Stimulated activated naive CD4-positive, alpha-beta T cell (primary cell): ENCODE measurements at places on chromosomes 5 and 9.

DNA sequence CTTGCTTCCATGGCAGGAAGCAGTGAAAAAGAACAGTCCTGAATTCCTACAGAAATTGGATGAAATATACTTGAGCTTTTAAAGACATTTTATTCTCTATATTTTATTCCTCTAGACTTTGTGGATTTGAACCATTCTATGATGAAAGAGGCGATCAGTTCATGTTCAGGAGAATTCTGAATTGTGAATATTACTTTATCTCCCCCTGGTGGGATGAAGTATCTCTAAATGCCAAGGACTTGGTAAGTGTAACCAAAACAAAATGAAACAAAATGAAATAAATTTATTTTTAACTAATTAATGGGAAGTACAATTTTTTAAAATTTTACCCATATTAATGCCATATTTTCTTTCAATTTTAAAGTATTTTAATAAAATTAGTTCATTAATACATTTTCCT, 34.1 kb downstream of the STARD4 start:
- DNase-seq: no peak

- DNase-seq: peak; percentile 97
Observed at GRCh38 chr5:35854248-35854647, 2.4 kb upstream of the IL7R start.

DNA sequence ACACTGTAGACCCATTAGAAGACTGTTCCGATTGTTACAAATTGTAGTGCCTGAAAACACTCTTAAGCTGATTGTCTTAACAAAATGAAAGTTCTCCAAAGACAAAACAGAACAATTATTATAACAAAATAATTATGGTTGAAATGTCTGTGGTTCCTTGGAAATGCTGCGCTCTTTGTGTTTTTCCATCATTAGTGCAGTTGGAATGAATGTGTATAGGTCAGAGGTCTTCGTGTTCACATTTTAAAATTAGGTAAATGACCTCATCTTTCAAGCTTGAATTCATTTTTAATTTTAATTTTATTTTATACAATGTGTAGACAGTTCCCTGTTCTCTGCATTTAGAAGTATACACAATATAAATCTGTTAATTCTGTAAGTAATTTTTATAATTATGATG, 56.7 kb upstream of the NXNL2 start:
- no peak for DNase-seq

DNA sequence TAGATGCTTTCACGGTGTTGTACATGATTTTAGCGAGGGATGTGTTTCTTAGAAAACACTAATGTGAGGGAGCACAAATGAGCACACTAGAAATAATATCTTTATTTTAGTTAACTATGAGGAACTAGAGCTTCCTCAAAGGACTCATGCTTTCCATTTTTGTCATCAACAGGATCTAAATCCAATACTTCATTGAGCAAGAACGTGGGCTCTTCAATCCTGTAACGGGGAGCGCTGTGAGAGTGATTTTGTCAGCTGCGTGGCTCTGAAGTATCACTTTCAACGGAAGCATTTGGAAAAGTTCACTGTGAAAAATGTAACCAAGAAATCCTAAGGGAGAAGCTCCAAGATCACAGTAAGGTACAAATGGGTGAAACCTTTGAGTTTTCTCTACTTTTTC, 93.2 kb downstream of the LIX1 start:
- no peak for DNase-seq

- no peak for DNase-seq
Observed at GRCh38 chr5:100890461-100891008, 12.5 kb downstream of the ST8SIA4 start.

- DNase-seq: peak; percentile 60
Observed at GRCh38 chr9:132901858-132902831, 23.4 kb downstream of the SPACA9 start.

- DNase-seq: no peak
Observed at GRCh38 chr9:8605096-8605495, 805.5 kb upstream of the DMAC1 start.

DNA sequence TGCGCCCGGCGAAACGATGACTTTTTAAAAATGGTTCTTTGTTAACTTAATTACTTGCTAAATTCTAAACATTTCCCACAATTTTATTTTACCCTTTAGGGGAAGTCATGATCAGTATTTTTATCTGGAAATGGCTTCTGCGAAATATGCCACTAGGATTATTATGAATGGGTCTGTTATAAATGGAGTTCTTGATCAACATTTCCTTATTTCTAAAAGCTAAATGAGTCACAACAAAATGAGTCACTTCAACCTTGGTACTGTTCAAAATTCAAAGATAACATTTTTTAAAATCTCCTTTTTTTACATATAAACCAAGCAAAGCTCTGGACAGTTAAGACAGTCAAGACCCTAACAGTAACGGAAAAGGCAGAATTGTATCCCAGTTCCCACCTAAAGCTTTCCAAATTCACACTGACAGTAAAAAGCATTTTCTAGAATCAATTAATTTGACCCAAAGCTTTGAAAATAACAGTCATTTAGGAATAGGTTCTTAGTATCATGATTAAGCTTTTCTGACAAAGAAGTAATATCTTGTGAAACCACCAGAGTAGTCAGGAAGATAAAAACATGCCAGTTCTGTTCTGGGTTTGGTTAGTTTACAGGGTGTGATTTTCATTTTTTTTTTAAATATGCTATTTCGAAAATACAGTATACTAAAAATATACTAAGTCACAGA, 81.7 kb downstream of the LHFPL2 start:
- no peak for DNase-seq

DNA sequence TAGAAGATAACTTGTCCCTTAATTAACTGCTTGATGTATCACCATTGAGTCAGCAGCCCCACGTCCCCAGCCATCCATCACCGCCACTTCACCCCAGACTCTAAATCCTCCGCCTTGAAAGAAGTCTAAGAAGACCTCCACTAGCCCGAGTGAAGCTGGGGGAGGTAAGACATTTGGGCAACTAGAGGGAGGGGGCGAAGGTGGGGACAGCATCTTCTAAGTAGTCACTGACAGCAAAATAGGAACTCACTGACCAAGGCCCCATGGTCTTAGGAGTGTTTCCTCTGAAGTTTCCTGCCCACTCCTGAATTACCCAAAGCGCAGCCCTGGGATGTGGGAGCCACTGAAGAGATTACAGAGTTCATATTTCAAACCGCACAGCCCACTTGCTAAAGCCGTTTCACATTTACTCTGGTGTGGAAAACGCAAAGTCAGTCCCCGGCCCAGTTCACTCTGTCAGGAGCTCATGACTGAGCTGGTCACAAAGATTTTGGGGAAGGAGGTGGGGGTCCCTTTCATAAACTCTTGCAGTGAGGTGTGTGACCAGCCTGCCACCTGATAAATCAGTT, 107.4 kb downstream of the LHFPL2 start:
- no peak for DNase-seq

DNA sequence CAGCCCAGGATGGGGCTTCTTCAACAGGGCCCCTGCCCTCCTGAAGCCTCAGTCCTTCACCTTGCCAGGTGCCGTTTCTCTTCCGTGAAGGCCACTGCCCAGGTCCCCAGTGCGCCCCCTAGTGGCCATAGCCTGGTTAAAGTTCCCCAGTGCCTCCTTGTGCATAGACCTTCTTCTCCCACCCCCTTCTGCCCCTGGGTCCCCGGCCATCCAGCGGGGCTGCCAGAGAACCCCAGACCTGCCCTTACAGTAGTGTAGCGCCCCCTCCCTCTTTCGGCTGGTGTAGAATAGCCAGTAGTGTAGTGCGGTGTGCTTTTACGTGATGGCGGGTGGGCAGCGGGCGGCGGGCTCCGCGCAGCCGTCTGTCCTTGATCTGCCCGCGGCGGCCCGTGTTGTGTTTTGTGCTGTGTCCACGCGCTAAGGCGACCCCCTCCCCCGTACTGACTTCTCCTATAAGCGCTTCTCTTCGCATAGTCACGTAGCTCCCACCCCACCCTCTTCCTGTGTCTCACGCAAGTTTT, 23.6 kb downstream of the PCDHGC5 start:
- peak; percentile 76 for DNase-seq

DNA sequence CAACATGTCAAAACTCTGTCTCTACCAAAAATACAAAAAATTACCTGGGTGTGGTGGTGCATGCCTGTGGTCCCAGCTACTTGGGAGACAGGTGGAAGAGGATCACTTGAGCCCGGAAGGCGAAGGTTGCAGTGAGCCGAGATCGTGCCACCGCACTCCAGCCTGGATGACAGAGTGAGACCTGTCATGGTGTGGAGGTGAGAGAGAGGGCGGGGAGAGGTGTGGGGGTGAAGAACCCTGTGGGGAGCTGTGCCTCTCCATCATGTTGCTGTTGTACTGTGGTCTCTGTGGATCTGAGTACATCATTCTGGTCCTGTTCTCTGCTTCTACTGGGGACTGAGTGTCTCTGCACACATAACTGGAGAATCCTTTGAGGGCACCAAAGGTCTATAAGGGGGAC, 11.3 kb upstream of the SLC34A1 start:
- no peak for DNase-seq

DNA sequence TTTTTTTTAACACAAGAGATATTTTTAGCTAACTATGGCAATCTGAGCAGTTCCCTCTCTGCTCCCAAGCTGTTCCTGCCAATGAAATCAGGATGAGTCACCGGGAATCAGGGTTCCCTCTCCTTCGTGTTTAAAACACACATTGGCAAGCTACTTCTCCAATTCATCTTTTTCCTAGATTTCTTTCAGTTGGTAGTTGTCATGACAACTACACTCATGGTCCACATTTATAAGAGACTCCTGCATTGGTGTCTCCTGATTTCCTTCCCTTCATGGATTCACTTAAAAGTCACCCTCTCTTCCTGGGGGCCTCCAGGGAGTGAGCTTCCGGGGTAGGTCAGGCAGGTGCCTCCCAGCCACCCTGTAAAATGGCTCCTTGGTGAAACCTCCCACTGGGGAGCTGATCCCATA, 72.3 kb upstream of the NIPAL4 start:
- DNase-seq: no peak

DNA sequence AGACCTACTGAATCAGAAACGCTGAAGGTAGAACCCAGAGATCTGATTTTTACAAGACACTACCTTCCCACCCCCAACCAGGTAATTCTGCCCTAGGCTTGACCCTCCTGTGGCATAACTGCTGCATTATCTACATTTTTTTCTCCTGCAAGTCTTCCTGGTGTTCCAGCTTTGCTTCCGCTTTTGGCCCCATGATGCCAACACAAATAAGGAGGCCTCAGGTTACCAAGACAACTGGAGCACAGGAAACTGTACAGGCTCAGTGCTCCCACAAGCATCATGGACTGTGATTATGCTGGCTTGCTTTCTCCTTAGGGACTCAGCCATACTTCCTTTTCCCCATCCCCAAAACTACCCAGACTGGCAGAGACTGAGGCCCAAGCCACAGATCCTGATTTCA, 6.6 kb upstream of the MSMP start:
- DNase-seq: no peak

DNA sequence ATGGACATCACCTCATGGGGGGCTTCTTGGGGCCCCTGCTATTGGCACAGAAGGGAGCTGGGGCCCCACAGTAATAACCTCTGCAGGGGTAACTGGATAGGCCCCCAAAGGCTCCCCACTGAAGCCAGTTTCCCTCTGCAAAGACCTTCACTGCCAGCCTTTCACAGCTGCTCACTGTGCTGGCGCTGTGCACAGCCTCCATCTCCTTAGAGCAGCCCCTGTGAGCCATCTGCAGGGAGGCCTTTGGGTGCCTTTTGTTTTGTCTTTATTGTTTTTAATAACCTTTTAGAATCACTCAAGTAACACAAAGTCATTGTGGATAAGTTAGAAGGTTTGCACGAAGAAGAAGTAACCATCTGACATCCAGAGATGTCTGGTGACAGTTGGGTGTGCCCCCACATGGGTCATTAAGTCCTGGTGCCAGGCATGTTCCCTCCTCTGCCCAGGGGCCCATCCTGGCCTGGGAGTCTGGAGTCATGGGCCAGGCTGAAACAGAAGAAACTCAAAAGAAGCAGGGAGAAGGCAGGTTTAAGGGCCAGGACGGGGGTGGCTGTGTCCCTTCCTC, 42.7 kb downstream of the NCS1 start:
- DNase-seq: no peak

DNA sequence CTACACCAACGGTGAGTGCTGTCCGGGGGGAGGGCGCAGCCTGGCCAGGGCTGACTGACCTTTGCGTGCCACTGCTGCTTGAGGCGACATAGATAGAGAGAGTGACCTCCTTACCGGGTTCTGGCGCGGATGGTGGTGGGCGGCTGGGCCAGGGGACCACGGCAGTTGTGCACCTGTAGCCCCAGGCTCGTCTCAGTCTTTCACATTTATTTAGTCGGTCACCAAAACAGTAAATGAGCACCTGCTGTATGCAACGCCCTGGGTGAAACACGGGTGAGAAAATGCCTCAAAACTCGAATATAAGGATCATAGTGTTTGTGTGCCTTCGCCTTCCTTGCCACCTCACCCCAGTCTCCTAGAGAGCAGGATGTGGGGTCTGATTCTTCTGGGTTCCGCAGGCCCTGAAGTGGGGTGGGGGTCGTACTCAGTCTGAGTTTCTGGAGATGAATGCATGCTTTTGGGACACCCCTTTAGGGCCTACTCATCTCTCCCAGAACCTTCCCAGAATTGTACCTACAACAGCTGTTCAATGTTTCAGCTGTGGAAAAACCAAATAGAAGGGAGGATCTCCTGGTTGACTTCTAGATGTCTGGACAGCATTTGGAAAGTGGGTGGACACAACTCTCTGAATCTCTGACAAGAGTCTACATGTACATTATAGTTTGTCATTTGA, 714 bp downstream of the SEC24A start:
- no peak for DNase-seq

DNA sequence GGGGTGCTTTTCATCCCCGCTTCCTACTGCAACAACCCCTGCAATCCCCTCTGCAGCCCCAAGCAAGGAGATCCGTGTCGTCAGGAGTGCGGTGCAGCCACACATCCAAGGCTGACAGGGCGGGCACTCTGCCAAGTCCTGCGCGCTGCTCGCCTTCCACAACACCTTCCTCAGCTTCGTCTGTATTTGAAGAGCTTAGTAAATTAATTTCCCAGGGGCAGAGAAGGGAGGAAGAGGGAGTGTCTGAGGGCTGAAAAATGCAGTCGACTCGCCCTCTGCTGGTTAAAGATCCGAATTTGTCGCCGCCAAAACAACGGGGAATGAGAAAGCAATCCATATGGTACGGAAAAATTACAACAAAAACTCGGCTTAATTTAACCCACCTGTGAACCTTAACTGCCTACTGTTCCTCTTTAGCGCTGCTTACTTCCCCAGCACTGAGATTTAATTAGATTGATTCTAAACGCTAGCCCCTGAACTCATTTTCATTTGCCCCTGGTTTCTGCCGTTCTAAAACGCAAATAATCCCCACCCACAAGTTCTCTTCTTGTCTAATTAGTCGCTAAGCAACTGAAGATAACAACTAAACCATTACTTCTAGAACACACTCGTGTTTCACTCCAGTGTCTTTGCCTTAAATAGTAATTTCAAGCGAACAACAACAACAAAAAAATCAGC, 10.9 kb upstream of the PCDHB1 start:
- DNase-seq: no peak

GRCh38 chr9:131421691-131422090, 27.8 kb downstream of the PRRC2B start:
- DNase-seq: no peak
